ENCODE measurements at places on chromosomes 2 and 18. TPM values are rescaled to one million over a fixed set of nuclear protein-coding genes. Genes with fewer than 3 reads are reported as not detected.

GRCh38 chr2:160054984-160055725 lies 7.3 kb downstream of the PLA2R1 start:
- no peak for DNase-seq

Gene NIFK
- 34.6 TPM for total RNA-seq

GRCh38 chr2:224937887-224938286 lies 104.4 kb downstream of the DOCK10 start:
- no peak for DNase-seq

Gene AOX1
- total RNA-seq: 29.4 TPM

DNA sequence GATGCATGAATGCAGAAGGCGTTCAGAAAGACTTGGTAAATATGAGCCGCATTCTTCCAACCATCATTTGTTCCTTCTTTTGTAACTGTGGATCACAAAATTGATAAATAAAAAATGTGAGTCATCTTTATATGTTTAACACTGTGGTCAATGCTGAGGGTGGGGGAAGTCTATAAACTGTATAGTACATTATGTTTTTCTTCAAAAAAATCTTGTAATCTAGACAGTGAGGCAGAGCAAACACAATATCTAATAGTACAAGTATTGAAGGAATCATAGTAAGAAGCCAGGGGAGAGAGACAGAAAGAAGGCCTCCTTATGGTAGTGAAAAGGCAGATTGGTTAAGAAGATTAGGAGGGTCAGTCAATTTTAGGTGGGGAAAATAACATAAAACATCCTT lies 30.7 kb upstream of the CALCRL start:
- DNase-seq: no peak

Gene LAMA3
- 142 TPM for total RNA-seq

Gene ST6GAL2
- 2.2 TPM for total RNA-seq

GRCh38 chr2:31764169-31764568 lies 183.4 kb upstream of the SRD5A2 start:
- no peak for DNase-seq

GRCh38 chr2:72803151-72803550 lies 22.7 kb downstream of the EXOC6B start:
- no peak for DNase-seq

Measured in left lung (tissue), 14 donors.